Bronchial epithelial cell (primary cell): ENCODE measurements at places on chromosomes 2 and 18. TPM values are rescaled to one million over a fixed set of nuclear protein-coding genes. Genes with fewer than 3 reads are reported as not detected.

The TMEM247 gene
- total RNA-seq: not detected in 2 replicates

DNA sequence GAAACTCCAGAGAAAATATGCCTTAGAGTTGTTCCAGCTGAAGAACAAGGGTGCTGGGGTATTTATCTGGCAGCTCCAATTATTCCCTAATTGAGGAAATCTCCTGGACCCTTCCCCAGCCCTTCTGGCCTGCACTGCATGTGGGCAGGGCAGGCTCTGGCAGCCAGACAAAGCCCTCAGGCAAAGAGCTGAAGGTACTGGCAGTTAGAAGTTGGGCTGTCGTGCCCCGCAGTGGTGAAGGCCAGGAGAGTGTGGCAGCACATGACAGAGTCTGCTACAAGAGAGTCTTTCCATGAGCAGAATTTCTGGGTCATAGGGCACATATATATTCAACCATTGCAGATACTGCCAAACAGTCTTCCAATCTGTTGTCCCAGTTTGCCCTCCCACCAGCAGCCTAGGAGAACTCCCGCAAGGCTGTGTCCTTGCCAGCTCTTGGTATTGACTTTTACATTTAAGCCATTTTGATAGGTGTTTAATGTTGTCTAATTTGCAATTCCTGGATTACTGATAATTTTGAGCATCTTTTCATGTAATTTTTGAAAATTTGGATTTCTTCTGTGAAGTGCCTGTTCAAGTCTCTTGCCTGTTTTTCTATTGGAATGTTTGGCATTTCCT lies 26.6 kb downstream of the ONECUT2 start:
- no peak for DNase-seq

DNA sequence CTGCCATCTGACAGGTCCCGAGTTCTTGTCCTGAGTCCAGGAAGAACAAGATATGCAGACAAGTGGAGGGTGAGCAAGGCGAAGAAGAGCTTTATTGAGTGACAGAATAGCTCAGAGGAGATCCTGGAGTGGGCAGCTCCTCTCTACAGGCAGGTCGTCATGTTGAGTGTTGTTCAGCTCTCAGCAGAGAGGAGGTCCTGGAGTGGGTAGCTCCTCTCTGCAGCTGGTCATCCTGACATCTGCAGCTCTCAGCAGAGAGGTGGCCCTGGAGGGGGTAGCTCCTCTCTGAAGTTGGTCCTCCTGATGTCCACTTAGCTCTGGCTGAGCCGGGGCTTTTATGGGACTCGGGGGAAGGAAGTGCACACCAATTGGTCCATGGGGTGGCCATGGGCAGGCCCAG lies 90.4 kb downstream of the ATAD2B start:
- no peak for DNase-seq

DNA sequence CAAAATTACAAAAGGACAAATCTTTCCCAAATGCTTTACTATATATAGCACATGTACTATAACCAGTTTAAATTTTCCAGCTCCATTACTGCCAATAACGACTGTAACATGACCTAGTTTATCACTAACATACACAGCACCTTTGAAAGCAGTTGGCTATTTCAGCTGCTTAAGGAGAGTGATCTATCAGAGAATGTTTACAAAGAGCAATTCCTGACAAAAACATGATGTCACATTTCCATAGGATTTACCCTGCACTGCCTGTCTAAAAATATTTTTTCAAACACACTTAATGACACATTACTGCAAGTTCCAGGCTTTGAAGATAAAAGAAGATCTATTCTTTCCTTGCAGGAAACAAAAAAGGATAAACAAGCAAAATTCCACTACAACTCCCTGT lies 40.6 kb downstream of the ZNF516 start:
- no peak for DNase-seq

The PTPN4 gene
- 20.5 and 34.2 TPM in 2 replicates for total RNA-seq

The RNU2-63P gene
- total RNA-seq: 26.9 TPM in 1 of 2 replicates, not detected in the other

DNA sequence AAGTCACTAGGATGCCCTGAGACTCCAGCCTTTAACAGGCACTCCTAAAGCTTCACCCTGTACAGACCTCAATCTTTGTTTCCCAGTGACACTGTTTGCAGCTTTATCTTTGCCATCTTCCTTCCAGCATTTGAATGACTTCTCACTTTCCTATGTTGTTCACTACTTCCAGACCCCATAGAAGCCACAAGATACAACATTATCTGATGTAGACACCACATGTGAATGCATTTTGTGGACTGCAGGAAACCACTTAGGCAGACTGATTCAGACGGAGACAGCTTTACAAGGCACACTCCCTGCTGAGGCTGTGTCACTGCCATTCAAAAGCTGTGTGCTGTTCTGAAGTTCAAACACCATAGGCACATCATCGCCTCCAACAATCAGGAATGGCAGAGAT lies 67.3 kb upstream of the SPATS2L start:
- DNase-seq: no peak

The ANKRD30B gene
- total RNA-seq: not detected in 2 replicates

- no peak for DNase-seq
Observed at GRCh38 chr2:172964511-172965139, 111.0 kb upstream of the MAP3K20 start.

- peak; percentile 88 for DNase-seq
Observed at GRCh38 chr18:9136315-9137155, at the start of gene ANKRD12. Gene ANKRD12, plus strand, starts transcription at chr18:9136781. Its CDS starts 45,652 bp downstream, at chr18:9182433.

GRCh38 chr2:210707900-210708299 lies 151.5 kb downstream of the CPS1 start:
- DNase-seq: no peak

The INHBB gene
- total RNA-seq: 0.53 and 2.3 TPM in 2 replicates

DNA sequence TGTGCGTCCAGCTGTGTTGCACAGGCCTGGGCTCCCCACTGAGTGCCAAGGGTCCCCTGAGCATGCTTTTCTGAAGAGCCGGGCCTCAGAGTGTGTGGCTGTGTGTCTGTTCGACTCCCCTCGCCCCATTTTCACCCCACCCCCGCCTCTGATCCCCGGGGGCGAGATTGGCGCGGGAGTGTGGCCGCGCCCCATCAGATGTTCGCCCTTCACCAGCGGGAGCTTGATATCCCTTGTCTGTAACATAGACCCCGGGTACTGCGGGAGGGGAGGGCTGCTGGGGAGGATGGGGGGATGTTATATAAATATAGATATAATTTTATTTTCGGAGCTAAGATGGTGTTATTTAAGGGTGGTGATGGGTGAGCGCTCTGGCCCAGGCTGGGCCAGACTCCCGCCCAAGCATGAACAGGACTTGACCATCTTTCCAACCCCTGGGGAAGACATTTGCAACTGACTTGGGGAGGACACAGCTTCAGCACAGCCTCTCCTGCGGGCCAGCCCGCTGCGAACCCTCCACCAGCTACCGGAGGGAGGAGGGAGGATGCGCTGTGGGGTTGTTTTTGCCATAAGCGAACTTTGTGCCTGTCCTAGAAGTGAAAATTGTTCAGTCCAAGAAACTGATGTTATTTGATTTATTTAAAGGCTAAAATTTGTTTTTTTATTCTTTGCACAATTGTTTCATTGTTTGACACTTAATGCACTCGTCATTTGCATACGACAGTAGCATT lies 1.5 kb downstream of the RHOB start:
- no peak for DNase-seq

DNA sequence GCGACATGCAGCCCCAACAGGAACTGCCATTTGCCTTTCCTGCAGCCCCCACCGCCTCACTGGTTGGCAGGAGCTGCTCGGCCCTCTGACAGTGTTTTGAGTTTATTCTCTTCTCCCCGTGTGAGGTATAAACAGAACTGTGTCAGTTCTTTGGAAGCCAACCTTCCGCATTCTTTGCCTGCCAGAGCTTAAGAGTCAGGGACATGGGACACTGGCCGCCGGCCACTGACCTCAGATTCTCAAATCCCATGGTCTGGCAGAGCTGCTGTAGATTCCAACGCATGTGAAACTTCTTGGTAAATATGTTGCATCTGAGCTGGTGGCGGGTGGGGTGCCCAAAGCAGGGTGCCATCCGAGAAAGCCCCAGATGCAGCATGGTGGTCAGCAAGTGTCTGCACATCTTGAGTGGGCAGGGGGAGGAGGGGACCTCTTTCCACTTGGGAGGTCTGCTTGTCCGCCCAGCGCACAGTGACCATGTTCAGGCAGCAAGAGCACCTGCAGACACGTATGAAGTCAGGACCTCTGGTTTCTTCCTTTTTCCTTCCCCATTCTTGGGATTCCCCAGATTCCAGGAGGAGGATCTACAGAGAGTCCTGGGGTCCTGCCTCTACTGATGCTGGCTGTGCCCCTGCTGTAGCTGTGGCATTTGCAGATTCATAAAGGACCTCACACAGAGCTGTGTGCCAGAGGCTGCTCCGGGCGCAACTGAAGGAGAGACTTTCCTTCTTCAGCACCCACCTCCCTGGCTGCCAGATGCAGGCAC lies 23.8 kb downstream of the ASB18 start:
- no peak for DNase-seq

The LYPD6 gene
- 0.13 and 0.26 TPM in 2 replicates for total RNA-seq

DNA sequence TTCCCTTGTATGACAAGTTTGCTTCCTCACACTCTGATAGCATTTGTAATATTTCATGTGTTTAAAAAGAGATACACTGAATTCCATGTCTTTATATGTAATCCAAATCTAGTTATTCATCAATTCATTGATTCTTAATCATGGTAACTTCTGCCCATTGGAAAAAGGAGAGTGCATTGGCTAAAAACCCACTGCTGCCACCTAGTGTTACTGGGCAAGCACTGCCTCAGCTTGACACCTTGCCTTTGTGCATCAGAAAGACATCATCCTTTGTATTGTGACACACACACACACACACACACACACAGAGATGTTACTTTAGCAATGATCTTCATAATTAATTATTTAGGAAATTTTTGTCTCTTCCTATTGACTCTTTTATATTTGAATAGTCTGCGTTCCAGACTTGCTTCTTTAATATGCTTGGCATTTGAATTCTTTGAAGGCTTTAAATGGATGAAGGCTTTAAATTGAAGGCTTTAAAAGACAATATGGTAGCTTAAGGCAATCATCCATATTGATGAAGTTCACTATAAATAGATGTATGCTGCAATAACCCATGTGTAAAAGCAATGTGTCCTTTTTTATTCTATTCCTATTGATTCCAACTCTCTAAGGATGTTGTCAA lies 414.2 kb upstream of the CHST9 start:
- peak; percentile 38 for DNase-seq

The INHA gene
- under 0.01 and 0.13 TPM in 2 replicates for total RNA-seq

DNA sequence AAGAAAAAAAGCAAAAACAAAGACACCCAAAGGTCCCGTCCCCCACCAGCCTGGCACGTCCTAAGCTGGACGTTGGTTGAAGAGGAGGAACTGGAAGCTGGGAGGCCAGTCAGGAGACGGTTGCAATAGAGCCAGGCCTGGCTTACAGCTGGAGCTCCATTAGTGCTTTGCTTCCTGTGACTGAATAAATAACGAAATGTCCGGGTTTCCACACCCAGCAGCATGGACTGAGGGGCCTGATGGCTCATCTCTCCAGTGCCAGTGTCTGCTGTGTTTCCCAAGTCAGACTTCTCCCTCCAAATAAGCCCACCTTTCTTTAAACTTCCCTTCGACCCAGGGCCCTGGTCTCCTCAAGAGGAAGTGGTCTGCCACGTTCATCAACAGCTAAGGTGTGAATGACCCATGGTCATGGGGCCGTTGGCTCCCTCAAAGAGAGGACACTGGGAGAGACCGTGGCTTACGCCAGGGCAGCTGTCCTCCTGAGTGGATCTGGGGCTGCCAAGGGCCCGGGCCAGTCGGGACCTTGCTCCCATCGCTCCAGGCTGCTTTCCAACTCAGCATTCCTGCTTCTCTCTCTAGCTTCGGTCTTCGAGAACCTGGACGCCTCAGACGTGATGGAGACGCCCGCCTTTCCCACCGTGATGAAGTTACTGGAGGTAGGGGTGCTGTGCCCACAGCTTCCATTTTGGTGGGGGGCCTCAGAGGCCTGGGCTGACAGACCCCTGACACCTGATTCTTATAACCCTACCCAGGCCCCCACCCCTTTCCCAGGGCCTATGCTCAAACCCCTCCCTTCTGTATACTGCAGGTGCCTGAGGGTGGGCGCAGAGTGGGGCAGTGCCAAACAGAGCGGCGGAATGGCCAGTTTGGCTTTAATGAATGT lies 44.9 kb downstream of the MYO7B start:
- DNase-seq: no peak

DNA sequence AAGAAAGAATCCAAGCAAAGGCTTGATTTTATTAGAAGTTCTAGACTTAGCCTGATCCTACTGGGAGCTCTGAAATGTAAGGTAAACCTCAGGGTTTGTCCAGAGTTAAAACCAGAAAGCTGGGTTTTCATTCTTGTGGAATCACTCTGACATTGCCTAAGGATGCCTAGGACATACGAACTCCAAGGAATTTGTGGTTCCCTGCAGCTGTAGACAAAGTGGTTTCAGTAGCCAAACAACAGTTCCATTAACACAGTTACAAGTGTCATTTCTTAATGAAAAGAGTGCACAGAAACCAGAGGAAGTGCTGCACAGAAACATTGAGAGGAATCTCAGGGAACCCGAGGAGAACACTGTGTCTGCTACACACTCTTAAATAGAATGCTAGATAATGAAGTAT lies 221.4 kb upstream of the ST6GAL2 start:
- no peak for DNase-seq

The KLHL14 gene
- not detected in 2 replicates for total RNA-seq

DNA sequence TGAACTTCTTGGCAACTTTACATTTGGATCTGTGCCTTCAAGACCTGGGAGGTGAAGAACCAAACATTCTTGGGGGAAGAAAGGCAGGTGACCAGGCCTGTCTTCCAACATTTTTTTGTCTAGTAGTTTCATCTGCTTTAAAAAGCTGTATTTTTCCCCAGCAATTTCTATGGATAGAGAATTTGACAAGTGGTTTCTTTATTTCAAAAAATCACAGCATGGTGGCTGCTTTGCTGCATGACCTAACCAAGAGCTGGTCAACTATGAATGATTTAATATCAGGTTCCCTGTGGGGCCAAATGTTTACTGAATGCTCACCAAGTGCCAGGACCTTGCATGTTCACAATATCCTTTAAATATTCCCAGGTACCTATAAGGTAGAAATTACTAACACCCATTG lies 19.1 kb downstream of the LRP2 start:
- DNase-seq: no peak

- DNase-seq: no peak
Observed at GRCh38 chr2:136125236-136125635, 7.3 kb upstream of the CXCR4 start.

The TCF23 gene
- total RNA-seq: under 0.01 TPM in 1 of 2 replicates, not detected in the other

The MAP4K4 gene
- total RNA-seq: 81.1 and 82.2 TPM in 2 replicates
